Renal pelvis (tissue), 12 donors: ENCODE measurements at places on chromosomes 2 and 18.

GRCh38 chr2:204643326-204643725 lies 98.1 kb downstream of the PARD3B start:
- DNase-seq, result no peak

DNA sequence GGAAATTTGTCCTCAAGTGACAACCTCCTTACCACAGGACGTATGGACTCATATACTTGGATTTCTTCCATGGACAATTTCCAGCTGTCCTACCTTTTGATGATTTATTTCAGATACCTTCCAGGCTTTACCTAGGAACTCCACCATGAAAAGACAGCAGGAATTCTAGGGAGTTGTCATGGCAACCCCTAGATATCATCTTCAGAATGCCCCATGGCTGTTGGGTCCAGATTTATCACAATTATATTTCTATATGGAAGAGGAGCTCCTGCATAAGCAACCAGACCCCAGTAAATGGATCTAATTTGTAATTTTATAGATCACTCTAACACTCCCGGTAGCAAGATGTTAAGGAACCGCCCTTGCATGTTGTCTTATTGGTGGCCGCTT lies 102.3 kb upstream of the ZNF521 start:
- DNase-seq, result no peak

GRCh38 chr2:23542230-23542789 lies 157.3 kb downstream of the KLHL29 start:
- no peak for DNase-seq

DNA sequence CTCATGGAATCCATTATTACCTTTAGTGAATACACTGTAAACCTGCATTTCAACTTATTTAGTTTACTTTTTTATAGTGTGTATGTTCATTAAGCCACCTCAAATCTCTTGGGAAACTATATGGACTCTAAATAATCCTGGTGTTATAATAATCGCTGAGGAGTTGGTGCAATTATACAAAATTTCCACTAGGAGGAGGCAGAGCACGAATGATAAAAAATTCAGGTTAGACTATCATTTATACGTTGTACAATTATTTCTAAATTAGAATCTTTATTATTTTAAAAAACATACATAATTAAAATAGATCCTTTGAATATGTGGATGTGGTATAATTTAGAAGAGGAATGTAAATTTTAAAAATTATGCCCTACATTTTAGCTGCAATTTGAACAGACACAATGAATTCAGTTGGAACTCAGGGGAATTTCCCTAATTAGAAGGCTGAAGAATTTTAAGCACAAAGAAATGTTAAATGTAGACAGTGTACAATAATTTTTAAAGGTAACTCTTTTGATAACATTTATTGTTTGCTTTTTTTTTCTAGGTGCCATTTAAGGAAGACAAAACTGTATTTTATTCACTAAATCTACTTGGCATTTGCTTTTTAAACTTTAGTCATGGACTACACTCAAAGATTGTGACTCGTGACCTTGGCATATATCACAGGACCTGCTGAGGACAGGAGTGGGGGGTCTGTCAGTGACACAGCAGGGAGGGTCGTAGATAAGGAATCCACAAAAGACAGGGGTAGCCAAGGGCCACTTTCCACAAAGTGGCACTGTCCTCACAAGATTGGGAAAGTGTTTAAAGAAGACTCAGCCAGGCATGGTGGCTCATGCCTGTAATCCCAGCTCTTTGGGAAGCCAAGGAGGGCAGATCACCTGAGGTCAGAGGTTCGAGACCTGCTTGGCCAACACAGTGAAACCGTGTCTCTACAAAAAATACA lies 45.5 kb downstream of the RAB12 start:
- DNase-seq, result no peak
